Glomerular endothelial cell (primary cell): ENCODE measurements at places on chromosomes 16 and 17. TPM values are rescaled to one million over a fixed set of nuclear protein-coding genes. Genes with fewer than 3 reads are reported as not detected.
A peak's percentile ranks its signal among the peaks of the same experiment; 100 is the strongest.

TMEM106A gene
- total RNA-seq = 4.7 and 8.4 TPM in 2 replicates

SLC12A3 gene
- total RNA-seq = not detected in 2 replicates

CDH3 gene
- total RNA-seq = 0.53 and 8.6 TPM in 2 replicates

PRKCB gene
- not detected in 2 replicates for total RNA-seq

PRR35 gene
- total RNA-seq = not detected in 2 replicates

CHD3 gene
- total RNA-seq = 66.5 and 142 TPM in 2 replicates

EPOP gene
- 2.7 and 2.8 TPM in 2 replicates for total RNA-seq

SKAP1 gene
- 0.58 and 0.99 TPM in 2 replicates for total RNA-seq

- no peak for DNase-seq
Observed at GRCh38 chr17:28615260-28615940, 1.4 kb upstream of the RSKR start.

GRCh38 chr17:3730881-3731429 lies 7.3 kb downstream of the HASPIN start:
- no peak for DNase-seq

- no peak for DNase-seq
Observed at GRCh38 chr17:21004016-21004930, 38.5 kb downstream of the USP22 start.

DNA sequence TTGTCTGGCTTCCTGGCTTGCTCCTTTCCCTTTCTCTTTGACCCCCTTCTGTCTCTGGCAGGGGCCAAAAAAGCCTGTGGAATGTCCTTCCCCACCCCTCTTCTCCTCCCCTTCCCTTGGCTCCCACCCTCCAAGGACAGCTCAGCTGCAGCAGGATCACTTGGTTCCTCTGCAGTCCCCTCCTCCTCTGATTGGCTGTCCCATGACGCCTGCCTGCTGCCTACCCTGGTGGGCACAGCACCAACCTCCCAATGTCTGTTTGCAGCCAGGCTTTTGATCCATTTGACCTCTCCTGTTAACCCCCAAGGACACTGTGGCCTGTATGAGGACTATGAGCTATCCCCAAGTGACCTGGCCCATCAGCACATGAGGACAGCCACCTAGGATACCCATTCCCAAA lies 14.8 kb upstream of the MTMR4 start:
- no peak for DNase-seq

GRCh38 chr17:76775021-76775600 lies 37.2 kb downstream of the MFSD11 start:
- DNase-seq = no peak

DNA sequence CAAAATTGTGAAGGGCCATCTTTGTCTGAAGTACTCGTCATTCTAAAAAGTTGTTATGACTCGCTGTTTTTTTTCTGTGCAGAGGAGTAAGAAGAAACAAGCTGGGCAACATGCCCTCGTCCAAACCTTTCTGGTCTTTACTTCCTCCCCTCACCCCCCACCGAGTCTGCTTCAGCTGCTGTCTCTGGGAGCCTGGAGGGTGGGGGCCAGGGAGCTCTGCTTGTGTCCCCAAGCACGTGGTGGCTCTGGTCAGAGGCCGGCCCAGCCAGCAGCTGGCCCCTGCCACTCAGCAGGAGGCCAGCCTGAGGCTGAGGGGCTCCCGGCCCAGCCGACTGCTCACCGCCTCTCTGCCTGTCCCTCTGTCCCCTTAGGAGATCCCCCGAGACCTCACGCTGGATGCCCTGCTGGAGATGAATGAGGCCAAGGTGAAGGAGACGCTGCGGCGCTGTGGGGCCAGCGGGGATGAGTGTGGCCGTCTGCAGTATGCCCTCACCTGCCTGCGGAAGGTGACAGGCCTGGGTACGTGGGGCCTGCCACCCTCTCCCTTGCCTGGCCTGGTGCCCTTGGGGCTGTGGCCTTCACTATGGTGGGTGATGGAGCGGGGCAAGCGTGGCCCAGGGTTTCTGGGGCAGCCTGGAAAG lies 53.7 kb upstream of the LGALS9 start:
- no peak for DNase-seq

DNA sequence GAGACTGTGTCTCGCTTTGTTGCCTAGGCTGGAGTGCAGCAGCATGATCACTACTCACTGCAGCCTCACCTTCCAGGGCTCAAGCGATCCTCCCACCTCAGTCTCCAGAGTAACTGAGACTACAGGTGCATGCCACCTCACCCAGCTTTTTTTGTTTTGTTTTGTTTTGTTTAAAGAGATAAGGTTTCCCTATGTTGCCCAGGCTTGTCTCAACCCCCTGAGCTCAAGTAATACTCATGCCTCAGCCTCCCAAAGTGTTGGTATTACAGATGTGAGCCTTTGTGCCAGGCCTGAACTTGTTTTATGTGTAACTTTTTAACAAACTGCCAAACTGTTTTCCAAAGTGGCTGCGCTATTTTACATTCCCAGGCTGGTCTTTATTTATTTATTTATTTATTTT lies 41.8 kb upstream of the NUDT7 start:
- no peak for DNase-seq

- no peak for DNase-seq
Observed at GRCh38 chr16:26701243-26701886, 365.4 kb upstream of the C16orf82 start.

- no peak for DNase-seq
Observed at GRCh38 chr16:35391328-35391727, 1931.9 kb downstream of the TP53TG3F start.

DNA sequence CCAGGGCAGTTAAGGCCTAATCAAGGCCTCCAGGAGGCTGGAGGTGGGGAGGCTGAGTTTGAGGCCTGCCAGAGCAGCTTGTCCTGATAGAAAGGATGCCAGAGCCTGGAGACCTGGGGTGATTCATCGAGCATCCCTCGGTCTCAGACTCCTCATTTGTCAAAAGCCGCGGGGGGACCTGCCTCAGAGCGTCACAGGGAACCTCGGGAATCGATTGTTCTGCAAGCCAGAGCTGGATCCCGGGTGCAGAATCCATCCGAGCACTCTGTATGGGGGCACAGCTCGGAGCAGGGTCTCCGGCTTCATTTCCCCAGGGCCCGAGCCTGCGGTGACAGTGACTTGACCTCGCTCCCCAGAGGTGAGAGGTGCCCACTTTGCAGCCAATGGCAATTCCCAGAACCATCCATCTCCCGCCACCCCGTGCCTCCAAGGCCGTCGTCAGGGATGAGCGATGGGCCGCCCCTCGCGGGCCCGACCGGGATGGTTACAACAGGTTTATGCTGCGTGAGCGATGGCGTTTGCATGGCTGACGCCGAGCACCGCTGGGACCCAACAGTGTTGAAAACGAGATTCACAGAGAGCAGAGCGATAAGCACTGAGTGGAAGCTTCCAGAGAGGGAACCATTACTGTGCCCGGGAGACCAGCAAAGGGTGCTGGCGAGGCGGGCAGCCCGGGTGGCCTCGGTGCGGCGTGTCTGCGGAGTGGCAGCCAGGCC lies 117.1 kb upstream of the GSE1 start:
- no peak for DNase-seq

DNA sequence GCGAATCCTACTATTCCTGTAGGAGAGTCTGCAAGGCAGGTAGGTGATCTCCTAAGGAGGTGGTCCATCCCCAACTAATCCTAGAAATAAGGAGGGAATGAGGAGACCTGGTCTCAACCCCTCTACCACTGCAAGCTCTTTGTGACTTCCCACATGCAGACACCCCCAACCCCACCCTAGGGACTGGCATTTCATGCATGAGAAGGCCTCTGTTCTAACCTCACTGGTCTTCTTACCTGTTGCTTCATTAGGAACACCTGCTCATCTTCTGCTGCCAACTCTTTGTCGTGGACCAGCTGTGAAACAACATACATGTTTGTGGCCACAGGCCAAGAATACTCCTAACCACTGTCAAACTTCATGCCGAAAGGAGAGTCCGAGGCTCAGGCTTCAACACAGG lies 22.6 kb downstream of the DYNC1LI2 start:
- no peak for DNase-seq

GRCh38 chr17:81188491-81188840 lies 22.4 kb upstream of the AATK start:
- no peak for DNase-seq

DNA sequence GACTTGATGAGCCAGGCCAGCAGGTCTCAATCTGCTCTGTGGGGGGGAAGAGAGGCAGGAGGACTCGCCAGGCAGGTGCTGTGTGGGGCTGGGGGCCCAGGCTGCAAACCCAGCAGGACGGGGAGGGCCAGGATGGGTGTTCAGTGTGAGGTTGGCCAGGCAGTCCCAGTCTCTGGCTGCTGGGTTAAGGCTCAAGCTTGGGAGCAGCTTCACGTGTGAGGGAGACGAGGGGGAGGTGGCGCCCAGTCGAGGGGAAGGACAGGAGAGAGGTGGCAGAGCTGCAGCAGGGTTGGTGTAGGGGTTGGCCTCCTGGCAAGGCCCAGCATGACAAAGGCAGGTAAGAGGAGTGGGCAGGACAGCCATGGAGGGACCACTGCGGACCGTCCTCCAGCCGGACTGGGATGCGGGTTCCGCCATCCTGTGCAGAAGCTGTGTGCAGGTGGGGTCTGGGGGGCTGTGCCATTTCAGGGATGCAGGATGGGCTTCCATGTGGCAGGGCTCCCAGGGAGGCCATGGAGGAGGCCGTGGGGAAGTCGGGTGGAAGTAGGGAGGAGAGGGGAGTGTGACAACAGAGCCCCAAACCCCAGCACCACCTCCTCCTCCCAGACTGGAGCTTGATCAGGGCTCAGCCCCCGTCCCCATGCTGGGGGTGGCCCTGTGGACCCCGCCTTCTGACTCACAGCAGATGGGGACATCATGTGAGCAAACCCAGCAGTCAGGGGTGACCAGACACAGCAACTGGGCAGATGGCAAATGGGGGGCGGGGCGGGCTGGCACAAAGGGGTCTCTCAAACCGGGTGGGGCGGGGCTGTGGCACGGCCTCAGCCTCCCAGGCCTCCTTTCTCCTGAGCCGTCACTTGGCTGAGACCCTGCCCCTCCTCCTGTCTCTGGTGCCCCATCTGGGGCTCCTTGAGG lies 2.8 kb downstream of the ADGRG1 start:
- DNase-seq = no peak

- peak; percentile 51 for DNase-seq
Observed at GRCh38 chr16:22898874-22899348, 84.9 kb downstream of the HS3ST2 start.

- DNase-seq = no peak
Observed at GRCh38 chr16:11796227-11797165, 562 bp downstream of the ZC3H7A start.

DNA sequence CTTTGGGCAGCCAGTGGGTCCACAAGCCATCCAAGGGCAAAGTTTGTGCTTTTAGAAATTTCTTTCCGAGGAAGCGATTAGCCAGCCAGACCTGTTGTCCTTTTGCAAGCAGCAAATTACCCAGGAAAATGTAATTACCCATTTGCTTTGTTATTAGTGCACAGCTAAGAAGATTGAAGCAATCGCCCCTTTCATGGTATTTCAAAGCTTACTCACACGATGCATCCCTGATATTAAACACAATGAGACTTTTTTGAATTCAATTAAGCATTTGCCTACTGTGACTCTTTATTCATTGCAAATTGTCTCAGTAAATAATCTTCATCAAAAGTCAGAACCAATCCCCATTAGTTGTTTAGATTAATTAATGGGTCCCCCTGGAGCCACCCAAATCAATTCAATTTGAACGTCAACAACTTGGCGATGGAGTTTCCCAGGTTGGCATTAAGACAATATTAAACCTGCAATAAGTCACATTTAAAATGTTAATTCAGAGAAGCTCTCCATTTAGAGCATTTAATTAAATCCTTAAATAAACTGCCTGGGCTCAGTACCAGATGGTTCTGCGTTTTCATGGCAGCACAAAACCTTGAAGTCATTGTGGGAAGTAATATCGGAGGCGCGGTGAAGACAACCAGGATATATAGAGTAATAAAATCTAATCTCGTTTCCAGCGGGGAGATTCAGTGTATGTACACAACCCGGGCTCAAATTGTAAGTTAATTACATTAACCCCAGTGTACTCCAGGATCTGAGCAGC lies 366.2 kb upstream of the TNRC6C start:
- no peak for DNase-seq

DNA sequence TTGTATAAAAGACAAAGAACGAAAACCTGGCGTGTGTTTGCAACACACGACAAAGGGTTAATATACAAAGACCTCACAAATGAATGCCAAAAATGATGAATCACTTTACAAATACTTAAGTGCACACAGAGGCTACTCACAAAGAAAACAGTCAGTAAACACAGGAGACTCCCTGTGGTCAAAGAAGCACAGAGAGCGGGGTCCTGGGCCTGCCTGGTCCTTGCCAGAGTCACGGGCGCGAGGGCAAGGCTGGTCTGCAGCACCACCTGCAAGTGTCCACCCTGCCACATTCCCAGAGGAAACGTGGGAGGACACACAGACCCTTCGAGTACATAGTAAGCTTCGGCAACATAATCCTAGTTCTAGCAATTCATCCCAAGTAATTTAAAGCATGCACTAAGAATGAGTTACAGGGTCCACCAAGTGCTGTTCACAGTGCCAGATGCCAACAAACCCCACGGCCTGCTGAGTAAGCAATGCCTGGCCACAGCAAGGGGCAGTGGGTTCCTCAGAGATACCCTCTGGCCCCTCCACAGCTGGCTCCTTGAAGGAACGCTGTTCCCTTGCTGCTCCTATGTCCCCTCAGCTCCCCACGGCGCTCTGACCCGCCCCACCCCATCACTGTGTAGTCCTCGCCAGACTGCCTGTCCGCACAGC lies 24.6 kb upstream of the FAAP100 start:
- peak; percentile 52 for DNase-seq

DNA sequence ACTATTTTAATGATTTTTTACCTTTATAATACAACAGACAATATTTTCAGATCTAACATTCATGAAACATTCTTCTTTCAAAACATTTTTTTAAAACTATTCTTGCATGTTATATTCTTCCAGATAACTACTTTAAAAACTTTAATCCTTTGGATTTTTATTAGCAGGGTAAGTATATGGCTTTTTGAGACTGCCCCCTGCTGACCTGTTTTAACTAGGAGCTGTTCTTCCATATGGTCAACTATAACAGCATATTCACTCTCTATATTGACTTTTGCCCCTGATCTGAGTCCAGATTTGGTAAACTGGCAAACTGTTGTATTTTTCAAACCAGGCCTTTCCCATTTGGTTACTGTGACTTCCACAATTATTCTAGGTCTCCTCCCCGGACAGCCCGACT lies 16.5 kb downstream of the ZNF18 start:
- no peak for DNase-seq

- no peak for DNase-seq
Observed at GRCh38 chr17:63960006-63960405, 12.7 kb downstream of the SCN4A start.

DNA sequence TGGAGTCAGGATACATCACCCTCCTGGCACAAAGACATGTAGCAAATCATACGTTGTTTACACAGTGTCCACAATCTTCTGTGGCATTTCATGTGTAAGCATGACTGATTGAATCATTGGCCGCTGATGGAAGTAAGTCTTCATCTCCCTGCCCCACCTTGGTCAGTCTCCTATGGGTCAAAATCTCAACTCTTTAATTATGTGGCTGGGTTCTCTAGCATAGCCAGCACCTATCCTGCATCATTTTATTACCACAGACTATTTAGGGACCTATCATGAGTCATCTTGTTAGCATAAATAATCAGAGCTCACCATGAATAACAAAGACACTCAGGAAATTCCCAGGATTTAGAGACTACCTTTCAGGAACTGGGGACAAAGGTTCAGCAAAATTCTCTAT lies 15.9 kb downstream of the TANC2 start:
- no peak for DNase-seq
